ENCODE measurements at places on chromosomes 7 and 10.

GRCh38 chr7:7897949-7898515 lies 70.6 kb upstream of the GLCCI1 start:
- DNase-seq, result no peak

DNA sequence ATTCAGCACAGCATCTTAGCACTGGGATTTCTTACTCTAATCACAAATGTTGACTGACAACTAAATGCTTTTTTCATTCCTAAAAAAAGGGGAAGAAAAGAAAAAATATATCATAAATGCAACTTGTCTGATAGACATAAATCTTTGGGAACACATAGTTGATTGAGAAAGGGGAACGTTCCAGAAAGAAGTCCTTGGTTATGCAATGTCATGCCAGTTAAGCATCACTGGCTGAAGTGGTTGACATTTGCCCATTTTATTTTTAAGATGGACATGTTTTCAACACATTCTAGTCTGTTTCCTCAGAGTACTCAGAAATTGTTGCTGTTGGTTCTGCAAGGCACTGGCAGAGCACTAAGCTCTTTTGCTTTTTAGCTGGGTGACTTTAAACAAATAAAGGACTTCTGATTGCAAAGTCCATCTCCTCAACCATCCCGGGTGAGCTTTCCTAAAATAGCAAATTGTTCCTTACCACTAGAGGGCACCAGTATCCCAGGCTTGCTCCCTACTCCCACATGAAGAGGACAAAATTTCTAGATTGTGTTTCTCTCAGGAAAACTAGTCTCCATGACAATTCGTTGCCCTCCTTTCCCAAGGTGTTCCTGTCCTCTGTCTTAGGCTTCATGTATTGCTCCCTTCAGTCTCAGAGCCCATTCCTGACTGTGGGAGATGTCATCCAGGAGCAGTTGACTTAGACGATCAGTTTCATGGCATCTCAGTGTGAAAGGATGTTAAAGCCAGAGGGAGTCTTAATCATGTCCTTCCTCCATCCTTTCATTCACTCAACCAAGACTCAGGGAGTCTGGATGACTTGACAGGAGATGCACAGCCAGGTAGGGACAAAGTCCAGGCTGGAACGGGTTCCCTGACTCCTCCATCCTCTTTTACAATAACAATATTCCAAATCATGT lies 23.9 kb downstream of the OPALIN start:
- peak; percentile 32 for DNase-seq

- no peak for DNase-seq
Observed at GRCh38 chr7:55887821-55888247, 578 bp downstream of the ZNF713 start.

GRCh38 chr7:100826514-100827329 lies 601 bp downstream of the EPHB4 start:
- peak; percentile 3 for DNase-seq

DNA sequence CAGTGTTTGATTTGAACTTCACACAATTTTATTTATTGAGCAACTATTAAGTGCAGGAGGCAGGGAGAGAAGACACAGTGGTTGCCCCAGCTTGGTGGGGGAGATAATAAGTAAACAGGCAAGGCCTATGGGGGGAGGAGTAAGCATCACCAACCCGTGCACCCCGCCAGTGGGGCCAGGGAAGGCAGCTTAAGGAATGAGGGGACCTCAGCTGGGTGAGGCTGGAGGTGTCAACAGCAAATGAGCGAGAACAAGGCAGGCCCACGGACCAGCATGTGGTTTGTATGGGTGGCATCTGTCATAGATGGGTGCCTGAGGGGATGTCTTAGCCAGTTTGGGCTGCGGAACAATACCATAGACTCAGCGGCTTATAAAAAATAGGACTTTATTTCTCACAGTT lies 24.1 kb upstream of the CRHR2 start:
- DNase-seq, result no peak

GRCh38 chr10:92990615-92991014 lies 70.0 kb upstream of the CYP26C1 start:
- DNase-seq, result no peak

Measured in D721Med (cell line).